ENCODE measurements at places on chromosomes 5 and 9.

- DNase-seq, result no peak
These were observed 112.9 kb downstream of the SH3TC2 start for GRCh38 chr5:148949841-148950470.

- peak; percentile 78 for DNase-seq
These were observed 43.7 kb upstream of the TTC1 start for GRCh38 chr5:159965031-159965837.

DNA sequence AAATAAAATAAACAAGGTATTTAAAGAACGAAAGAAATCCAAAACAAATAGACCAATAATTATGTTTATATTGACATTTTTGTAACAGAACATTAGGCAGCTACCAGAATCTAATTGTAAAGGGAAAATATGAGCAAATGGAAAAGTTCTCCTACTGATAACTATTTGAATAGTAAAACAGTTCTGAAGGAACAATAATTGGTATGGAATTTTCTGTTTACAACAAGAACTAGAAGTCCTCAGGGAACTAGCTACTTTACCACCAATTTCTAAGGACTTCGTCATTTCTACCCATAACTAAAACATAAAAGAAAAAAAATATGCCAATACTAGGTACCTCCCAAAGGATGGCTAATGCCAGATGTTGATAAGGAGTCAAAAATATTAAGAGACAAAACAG lies 58.5 kb downstream of the AP3B1 start:
- no peak for DNase-seq

GRCh38 chr9:133354766-133355165 lies 1.5 kb downstream of the SURF1 start:
- no peak for DNase-seq

- DNase-seq, result no peak
These were observed 315.7 kb downstream of the RAB3C start for GRCh38 chr5:58898538-58898937.

GRCh38 chr5:40594811-40595210 lies 84.9 kb upstream of the PTGER4 start:
- DNase-seq, result peak; percentile 37

- DNase-seq, result peak; percentile 100
These were observed at the start of gene RGMB for GRCh38 chr5:98773464-98774191. RGMB (plus strand) TSS chr5:98773663; CDS start chr5:98774071, 408 bp downstream.

DNA sequence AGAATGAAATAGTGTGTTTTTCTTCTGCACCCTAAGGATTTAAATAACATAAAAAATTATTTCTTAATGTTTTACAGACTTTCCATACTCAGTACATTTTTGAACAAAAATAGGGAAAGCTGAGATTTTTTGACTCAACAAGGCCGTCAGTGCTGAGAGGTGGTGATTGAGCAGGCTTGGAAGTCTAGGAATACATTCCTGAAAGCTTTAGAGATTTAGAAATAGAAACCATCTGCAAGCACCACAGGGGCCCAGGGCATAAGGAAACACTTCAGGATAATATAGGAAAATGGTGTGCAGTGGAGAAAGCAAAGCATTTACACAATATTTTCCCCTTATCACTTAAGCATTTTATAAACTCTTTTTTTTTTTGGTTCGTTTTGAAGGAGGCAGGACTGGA lies 5.2 kb downstream of the BASP1 start:
- no peak for DNase-seq

GRCh38 chr9:131348631-131349521 lies 45.0 kb upstream of the PRRC2B start:
- no peak for DNase-seq

GRCh38 chr9:38621434-38622287 lies 1.3 kb upstream of the ANKRD18A start:
- DNase-seq, result no peak

DNA sequence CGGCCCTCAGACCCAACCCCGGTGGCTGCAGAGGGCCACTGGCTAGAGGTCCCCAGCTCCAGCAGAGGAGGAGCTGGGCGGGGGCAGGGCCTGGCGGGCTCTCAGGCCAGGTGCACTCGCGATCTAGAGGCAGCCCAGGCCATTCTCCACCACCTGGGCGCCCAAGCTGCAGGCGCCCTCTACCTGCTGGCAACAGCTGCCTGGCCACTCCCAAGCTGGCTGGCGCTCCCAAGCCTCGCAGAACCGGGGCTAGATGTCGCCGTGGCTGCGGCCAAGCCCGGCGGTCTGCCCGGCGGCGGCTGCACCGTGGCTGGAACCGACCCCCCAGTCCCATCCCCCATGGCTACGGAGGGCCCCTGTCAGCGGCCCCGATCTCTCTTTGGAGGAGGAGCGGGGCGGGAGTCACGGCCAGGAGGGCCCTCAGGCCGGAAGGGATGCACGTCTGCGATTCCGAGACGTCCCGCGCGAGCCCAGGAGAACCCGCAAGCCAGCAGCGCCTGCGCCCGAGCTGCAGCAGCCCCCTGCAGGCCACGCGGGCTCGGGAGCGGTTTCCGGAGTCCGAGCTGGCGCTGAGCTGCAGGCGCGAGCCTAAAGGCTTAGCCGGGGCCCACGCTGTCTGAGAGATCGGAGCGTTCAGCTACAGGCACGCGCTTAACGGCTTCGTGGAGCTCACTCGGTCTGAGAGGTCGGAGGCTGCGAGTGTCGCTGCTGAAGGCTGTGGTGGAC lies 44.3 kb upstream of the BICD2 start:
- peak; percentile 65 for DNase-seq

- peak; percentile 22 for DNase-seq
These were observed 621.0 kb downstream of the ACTL7B start for GRCh38 chr9:108234811-108235210.

DNA sequence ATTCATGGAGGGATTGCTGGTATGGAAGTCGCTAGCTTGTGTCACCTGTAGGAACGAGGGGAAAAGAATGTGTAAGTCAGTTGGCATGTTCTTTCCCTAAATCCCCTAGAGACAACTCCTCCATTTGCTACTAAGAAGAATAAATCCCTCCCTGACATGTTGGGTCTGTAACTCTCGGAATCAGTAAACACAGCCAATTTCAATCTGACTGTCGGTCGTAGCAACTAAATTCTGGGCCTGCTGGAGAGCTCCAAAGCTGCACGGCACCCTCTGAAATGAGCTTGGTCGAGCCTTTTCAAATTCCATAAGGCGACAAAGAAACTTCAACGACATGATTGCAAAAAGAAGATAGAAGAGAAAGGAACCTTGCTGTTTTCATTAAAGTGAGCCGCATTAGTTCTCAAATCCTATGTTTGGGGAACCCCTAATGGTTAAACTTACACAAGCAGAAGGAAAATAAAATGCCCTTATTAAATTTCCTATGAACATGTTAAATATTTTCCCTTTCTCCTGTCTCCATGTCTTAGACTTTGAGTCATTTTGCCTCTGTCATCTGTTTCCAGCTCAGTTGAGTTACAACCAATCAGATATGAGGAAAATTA lies 735.8 kb upstream of the WWC1 start:
- DNase-seq, result no peak

DNA sequence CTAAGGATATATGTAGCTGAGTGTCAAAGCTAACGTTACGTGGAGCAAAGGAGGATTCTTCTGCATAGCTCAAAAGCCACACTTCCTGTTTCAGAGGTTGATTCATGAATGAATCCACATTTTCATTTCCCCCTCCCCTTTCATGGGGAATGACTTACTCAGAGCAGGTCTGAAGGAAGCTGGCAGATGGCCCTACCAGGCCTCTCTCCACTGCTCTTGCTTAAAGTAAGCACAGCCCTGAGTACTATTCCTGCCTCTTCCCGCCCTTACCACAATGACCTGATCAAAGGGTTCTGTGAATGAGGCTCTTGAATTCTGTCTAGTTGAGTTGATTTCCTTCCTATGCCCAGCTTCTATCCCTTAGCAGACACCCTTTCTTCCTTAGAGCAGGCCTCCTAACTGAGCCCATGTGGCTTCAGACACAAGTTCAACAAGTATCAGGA lies 6.3 kb downstream of the IGIP start:
- peak; percentile 96 for DNase-seq

GRCh38 chr5:89816038-89816437 lies 593.5 kb downstream of the CETN3 start:
- no peak for DNase-seq

- DNase-seq, result no peak
These were observed 313.6 kb upstream of the CD180 start for GRCh38 chr5:67510204-67510603.

DNA sequence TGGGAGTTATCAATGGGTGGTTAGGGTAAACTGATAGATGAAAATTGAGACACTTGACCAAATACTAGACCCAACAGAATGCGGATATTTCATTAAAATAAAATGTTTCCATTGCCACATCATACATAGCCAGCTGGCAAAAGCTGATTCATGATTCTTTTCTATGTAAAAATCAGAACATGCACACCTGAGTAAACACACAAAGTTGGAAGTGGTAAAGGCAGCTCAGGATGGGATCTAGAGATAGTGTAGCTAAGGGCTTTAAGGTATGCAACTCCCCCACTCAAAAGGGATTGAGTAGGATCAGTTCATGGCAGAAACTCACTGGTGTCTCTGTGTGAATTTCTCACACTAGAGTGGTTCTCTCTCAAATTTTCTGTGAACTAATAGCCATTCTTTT lies 541.1 kb upstream of the GRAMD2B start:
- no peak for DNase-seq

GRCh38 chr5:158383486-158383885 lies 524.5 kb upstream of the CLINT1 start:
- DNase-seq, result no peak

DNA sequence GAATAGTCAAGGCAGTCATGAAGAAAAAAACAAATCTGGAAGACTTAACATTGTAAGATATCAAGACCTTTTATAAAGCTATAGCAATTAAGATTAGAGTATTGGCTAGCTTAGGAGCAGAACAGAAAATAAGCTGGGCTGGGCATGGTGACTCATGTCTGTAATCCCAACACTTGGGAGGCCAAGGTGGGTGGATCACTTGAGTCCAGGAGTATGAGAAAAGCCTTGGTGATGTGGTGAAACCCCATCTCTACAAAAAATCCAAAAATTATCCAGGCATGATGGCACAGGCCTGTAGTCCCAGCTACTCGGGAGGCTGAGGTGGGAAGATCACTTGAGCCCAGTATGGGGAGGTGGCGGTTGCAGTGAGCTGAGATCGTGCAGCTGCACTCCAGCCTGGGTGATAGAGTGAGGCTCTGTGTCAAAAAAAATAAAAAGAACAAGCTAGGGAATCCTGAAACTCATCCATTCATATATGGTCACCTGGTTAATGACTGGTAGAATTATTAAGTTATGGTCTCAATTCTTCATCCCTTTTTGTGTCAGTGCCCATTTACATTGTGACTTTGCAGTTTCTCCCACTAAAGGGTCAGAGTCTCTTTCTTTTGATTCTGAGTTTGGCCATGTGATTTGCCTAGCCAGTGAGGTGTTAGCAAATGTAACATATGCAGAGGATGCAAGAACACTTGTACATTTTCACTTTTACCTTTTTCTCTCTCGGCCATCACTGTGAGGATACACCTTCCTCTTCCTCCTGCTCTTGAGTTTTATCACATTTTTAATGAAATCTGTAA lies 144.6 kb upstream of the SGCD start:
- DNase-seq, result no peak

DNA sequence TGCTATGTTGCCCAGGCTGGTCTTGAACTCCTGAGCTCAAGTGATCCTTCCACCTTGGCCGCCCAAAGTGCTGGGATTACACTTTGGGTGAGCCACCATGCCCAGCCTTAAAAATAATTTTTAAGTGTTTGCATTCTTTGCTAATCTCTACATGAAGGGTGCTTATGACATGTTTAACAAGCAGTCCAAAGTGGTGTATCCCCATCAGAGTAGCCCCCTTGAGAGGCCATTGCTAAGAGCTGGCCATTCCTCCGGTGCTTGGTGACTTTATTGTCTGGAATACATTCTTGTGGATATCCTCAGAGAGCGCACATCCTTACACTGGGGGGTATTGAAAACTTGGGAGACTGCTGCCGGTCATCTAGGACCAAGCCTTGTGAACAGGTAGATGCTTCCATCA lies 395.4 kb downstream of the KDM4C start:
- DNase-seq, result no peak

DNA sequence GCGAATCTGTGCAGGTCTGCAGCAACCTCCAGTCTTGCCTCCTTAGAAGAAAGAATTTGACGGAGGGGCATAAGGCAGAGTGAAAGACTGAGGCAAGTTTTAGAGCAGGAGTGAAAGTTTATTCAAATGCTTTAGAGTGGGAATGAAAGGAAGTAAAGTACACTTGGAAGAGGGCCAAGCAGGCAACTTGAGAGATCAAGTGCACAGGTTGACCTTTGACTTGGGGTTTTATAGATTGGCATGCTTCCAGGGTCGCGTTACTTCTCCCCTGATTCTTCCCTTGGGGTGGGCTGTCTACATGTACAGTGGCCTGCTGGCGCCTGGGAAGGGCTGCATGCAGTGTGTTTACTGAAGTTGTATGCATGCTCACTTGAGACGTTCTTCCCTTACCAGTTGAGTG lies 127.2 kb upstream of the FER start:
- no peak for DNase-seq

- DNase-seq, result no peak
These were observed 48.1 kb downstream of the GGTA1 start for GRCh38 chr9:121451586-121451985.

GRCh38 chr9:136840140-136840876 lies 2.0 kb upstream of the AJM1 start:
- no peak for DNase-seq

GRCh38 chr5:33852837-33853236 lies 39.0 kb downstream of the ADAMTS12 start:
- DNase-seq, result no peak

- DNase-seq, result no peak
These were observed 25.5 kb upstream of the STOM start for GRCh38 chr9:121395558-121395957.

GRCh38 chr5:107531308-107531707 lies 139.4 kb downstream of the EFNA5 start:
- no peak for DNase-seq

- DNase-seq, result no peak
These were observed 115.3 kb upstream of the SPIN1 start for GRCh38 chr9:88272986-88273385.

DNA sequence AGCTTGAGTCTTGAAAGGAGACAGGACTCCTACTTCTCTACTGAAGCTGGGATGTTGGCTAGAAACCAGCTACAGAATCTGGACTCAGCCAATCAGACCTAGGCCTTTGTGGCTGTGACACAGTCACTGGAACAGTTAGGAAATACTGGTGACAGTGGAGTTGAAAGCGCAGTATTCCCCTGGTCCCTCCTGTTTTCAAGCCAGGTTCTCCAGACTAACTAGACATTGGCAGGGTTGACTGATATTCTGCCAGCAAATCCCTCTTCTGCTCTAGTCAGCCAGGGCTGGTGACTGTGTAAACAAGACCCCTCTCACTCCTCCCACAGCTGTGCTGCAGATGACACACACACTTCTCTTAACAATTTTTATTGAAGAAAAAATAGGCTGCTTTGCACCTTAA lies 8.7 kb downstream of the SHROOM1 start:
- no peak for DNase-seq

DNA sequence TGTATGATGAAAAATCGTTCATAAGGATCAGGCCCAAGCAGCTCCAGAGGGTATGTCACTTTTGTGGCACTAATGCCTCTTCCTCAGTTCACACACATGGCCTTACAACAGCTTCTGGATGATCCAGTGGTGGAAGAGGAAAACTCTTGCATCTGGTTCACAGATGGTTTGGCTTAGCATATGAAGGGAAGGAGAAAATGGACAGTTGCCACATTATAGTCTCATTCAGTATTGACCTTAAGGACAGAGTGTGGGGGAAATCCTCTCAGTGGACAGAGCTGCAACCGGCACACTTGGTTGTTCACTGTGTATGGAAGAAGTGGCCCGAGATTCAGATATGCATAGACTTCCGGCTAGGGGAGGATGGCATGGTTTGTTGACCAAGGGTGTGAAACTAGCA lies 22.8 kb downstream of the C9orf57 start:
- no peak for DNase-seq

- no peak for DNase-seq
These were observed 213.2 kb upstream of the ACTBL2 start for GRCh38 chr5:57695706-57696388.

Data from EL (cell line).